ENCODE measurements at places on chromosomes 16 and 17.

DNA sequence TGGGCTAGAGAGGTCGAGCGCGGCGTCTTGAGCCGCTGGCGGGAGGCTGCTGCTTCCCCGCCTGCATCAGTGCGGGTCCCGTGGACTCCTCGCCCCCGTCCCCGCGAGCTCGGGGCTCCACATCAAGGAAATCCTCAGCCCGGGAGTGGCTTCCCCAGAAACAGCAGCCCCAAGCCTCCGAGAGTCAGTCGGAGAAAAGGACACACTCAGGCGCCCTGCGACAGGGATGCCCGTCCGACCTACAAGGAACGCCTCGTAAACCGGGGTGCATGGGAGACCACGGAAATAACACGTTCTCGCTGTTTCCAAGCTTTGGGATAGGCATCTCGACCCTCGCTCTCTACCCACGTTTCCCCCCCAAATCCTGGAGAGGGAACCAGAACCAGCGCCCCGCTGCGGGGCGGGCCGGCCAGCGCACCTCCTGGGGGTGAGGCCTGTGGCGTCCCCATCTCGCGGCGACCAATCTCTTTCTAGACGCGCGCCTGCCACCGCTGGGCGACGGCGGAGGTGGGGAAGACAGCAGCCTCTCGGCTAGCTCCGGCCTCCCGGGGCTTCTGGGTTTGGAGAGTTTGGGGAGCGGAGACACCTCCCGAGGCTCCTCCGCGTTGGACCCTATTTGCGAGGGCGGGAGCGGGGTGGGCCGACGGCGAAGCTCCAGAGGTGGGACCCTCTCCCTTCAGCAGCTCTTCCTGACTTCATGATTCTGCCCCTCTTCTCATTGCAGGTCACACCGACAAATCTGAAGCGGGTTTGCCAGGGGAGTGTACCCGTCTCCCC lies 759 bp upstream of the TP53I13 start:
- peak; percentile 64 for DNase-seq

GRCh38 chr16:79589601-79590102 lies 10.9 kb downstream of the MAF start:
- DNase-seq = no peak

GRCh38 chr17:66313995-66314659 lies 11.7 kb downstream of the PRKCA start:
- DNase-seq = no peak

DNA sequence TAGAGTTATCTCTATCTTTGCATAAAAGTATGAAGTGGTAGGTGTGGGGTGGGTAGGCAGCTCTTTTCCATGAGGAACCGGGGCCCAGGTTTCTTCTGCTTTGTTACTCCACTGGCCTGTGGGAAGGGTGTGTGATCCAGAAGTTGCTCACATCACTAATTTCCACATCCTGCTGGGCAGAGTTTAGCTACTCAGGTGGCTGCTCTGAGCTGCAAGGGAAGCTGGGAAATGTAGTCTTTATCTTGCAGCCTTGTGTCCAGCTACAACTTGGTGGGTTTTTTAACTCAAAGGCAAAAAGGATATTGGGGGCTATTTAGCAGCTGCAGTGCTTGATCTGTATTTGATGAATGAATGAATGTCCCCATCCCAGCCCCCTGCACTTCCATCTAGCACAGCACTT lies 335.3 kb downstream of the SNX29 start:
- no peak for DNase-seq

GRCh38 chr17:40621578-40621977 lies 26.0 kb downstream of the SMARCE1 start:
- no peak for DNase-seq

- no peak for DNase-seq
These were observed 1.2 kb upstream of the STARD3 start for GRCh38 chr17:39635614-39636176.

DNA sequence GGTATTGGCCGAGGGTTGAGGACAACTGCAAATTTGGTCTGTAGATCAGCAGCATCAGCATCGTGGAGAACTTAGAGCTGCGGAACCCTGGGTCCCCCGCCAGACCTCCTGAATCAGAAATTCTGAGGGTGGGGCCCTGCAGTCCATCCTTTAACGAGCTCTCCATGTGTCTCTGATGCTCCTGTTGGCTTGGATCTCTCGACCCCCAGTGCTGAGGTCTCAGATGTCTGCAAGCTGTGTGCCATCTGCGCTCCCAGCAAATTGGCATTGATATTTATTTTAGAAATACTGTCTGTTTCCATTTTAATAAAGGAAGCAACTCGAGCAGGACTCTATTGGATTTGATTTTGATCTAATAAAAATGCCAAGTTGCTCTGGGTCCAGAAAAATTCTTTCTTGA lies 250.0 kb downstream of the KATNIP start:
- no peak for DNase-seq

- DNase-seq = no peak
These were observed 26.1 kb upstream of the UBE2I start for GRCh38 chr16:1283296-1283695.

GRCh38 chr17:48391444-48391843 lies 38.6 kb downstream of the SKAP1 start:
- DNase-seq = no peak

DNA sequence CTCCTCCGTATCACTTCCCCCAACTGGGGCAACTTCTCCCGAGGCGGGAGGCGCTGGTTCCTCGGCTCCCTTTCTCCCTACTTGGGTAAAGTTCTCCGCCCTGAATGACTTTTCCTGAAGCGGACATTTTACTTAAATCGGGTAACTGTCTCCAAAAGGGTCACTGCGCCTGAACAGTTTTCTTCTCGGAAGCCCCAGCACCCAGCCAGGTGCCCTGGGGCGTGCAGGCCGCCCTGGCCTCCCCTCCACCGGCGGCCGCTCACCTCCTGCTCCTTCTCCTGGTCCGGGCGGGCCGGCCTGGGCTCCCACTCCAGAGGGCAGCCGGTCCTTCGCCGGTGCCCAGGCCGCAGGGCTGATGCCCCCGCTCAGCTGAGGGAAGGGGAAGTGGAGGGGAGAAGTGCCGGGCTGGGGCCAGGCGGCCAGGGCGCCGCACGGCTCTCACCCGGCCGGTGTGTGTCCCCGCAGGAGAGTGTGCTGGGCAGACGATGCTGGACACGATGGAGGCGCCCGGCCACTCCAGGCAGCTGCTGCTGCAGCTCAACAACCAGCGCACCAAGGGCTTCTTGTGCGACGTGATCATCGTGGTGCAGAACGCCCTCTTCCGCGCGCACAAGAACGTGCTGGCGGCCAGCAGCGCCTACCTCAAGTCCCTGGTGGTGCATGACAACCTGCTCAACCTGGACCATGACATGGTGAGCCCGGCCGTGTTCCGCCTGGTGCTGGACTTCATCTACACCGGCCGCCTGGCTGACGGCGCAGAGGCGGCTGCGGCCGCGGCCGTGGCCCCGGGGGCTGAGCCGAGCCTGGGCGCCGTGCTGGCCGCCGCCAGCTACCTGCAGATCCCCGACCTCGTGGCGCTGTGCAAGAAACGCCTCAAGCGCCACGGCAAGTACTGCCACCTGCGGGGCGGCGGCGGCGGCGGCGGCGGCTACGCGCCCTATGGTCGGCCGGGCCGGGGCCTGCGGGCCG lies 1.6 kb downstream of the HIC1 start:
- DNase-seq = peak; percentile 23

- no peak for DNase-seq
These were observed 9.4 kb upstream of the PSMC5 start for GRCh38 chr17:63817736-63818385.

DNA sequence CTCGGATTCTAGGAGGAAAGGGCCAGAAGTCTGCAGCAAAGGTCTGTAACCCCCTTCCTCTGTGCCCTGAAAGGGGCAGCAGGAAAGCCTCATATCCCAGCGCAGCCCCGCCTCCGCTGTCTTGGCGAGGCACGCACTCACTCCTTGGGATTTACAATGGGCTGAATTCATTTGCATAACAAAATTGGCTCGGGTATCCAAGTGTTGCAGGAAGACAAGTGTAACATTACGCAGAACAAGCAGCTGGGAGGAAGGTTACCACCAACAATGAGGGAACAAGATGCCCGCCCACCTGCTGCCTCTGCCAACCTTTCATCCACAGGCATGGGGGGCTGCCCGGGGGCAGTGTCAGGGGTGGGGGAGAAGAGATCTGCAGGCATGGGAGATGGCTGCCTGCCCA lies 130.4 kb downstream of the MRM1 start:
- no peak for DNase-seq

- DNase-seq = no peak
These were observed 64.3 kb downstream of the TUBD1 start for GRCh38 chr17:59828478-59828760.

DNA sequence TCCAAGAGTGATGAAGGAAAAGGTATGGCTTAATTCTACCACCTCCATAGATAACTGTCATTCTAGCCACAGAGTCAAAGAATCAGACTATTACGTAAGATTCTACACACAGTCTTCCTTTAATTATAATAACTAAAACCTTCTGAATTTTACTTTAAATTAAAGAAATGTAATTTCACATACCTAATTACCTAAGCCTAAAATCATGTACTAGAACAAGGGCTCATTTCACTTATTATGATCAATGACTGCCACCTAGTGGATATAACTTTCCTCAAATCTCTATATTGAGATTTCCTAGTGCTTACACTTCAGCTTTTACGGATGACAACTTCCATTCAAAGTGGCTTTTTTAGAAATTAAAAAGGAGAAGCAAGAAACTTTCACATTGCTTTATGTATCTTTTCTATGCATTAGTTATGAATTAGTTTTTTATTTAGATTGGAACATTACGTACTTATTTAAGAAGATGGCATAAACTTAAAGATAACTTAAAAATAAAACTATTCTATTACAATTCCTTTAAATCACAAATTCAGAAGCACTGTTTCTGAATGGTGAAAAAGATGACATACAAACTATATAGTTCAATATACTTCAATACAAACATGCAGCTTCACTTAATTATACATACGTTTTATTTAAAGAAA lies 18.2 kb upstream of the ABCA10 start:
- DNase-seq = no peak

- DNase-seq = no peak
These were observed 181.6 kb downstream of the TMEM132E start for GRCh38 chr17:34760931-34761495.

DNA sequence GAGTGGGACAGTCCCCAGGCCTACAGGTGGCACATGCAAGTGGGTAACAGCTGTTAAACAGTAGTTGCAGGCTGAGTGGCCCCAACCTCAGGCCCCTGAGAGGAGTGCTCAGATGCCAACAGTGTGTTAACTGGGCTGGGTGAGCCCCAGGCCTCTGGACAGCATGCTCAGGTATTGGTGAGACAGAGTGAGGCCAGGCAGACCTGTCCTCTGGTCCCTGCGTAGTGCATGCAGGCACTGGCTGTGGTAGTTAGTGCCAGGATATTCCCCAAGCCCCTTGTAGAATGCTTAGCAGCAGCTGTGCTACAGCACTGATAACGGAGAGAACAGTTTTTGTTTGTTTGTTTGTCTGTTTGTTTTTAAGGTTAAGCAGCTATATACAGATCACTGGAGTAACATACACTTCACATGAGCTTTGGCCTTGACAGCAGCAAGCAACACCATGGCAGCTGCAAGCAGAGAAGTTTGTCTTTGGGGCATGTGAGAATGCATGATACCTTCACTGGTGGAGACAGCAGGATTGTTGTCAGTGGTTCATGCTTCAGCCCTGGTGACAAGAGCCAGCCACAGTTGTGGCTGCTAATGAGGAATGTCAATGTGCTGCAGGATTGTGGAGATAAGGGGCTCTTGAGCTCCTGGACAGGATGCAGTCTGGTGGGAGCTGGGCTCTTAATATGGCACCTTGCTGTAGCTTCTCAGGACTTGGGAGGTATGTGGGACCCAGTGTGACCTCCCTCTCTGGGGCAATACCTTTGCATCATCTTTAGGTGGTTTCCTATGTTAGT lies 614.4 kb downstream of the CDH11 start:
- no peak for DNase-seq

GRCh38 chr16:88368036-88368435 lies 14.7 kb upstream of the ZNF469 start:
- no peak for DNase-seq

DNA sequence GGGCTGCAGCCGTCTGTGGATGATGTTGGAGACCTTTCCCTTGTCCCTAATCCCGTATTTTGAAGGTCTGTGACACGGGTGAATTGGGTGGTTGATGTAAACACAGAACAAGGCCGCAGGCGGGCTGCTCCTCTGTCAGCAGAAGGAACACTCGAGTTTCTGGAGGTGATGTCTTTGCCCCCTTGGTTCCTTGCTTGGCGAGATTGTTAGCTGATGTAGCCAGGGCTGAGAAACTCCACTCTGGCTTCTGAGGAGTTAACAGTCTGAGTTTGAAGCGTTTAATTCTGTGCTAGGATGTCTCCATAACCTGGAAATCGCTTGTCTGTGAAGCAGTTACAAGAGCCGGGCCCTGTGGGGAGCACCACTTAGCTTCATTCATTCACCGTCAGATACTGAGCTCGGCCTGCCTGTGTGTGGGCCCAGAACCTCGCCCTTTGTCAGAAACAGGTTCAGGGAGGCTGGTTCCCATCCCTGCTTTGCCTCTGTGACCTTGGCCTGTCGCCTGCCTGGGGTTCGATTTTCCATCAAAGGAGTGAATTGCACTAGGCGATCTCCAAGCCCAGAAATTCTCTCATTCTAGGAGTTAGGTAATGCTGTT lies 1.3 kb downstream of the MAPK8IP3 start:
- DNase-seq = no peak

- no peak for DNase-seq
These were observed 589.1 kb upstream of the CDH8 start for GRCh38 chr16:62625326-62625725.

DNA sequence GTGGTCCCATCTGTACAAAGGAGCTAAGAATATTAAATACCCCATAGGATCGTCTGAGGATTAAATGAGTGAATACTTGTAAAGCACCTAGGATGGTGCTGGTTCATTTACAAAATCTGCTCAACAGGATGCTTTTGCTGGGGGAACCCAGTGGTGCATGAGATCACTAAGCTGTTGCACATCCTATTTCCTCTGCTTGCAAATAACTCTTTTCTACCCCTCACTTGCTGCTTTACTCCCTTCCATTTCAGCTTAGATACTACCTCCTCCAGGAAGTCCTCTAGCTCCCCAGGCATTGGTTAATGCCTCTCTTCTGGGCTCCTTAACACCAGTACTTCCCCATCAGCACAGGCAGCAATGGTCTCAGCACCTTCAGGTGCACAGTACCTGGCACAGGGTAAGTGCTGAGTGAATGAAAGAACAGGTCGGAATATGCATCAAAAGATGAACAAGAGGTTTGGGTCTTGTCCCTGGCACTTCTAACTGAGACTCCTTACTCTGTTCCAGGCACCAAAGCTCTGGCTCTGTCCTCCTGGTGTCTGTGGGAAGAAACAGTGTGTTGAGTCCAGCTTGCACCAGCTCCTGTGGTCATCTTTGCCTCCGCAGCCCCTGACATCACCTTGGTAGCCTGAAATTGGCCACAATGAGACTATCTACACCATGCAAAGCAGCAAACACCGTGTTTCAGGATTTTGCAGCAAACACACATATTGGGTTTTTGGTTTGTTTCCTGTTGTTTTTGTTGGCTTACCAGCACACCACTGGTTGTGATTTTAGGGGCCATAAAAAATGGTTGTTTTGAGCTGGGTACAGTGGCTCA lies 24.1 kb upstream of the IL21R start:
- DNase-seq = no peak

- no peak for DNase-seq
These were observed 2.9 kb downstream of the SRSF2 start for GRCh38 chr17:76734080-76734840.

Measured in activated CD4-positive, CD25-positive, alpha-beta regulatory T cell (primary cell).